Skin of body (tissue), 3 donors: ENCODE measurements at places on chromosomes 4 and X.

- DNase-seq, result no peak
Measured at GRCh38 chr4:48134081-48134480, at the start of gene TXK. Gene TXK (minus strand): TSS chr4:48134250. CDS start chr4:48134170, 80 bp downstream.

GRCh38 chr4:16265820-16266219 lies 39.5 kb upstream of the TAPT1 start:
- DNase-seq, result no peak

- no peak for DNase-seq
Measured at GRCh38 chrX:104428231-104428630, 137.8 kb upstream of the IL1RAPL2 start.

DNA sequence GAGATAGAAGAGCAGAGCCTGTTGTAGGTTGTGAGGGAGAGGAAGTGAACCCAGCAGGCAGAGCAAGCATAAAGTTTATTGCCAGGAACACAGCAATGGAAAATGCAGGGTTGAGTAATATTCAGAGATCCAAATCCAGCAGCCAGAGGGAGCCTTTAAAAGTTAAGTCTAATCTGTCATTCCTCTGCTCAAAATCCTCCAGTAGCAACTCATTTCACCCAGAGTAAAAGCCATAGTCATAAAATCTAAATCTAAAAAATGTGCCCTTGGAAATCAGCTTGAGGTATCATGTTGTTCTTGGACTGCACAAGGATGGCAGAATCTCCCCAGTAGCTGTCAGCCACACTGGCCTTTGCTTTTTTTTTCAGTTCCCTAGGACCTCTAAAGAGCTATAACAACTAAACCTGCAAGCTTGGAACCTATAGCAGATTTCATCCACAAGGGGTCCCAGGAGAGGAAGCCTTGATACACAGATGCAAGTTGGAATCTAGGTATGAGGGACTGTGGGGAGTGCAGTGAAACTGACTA lies 62.9 kb upstream of the FRAS1 start:
- no peak for DNase-seq

DNA sequence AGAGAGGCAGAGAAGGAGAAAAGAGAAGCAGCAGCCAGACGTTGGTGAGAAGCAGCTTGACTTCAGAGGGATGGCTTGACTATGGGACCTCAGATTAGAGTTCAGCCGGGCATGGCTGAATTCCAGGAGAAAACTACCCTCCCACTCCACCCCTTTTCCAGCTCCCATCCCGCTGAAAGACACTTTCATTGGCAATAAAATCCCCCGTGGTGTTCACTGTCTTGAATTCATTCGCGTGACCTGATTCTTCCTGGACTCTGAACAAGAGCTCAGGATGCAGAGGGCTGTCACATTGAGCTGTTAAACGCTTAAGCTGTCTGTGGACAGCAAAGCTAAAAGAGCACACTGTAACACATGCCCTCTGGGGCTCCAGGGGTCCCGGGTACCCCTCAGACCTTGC lies 1575.3 kb upstream of the AGA start:
- no peak for DNase-seq

DNA sequence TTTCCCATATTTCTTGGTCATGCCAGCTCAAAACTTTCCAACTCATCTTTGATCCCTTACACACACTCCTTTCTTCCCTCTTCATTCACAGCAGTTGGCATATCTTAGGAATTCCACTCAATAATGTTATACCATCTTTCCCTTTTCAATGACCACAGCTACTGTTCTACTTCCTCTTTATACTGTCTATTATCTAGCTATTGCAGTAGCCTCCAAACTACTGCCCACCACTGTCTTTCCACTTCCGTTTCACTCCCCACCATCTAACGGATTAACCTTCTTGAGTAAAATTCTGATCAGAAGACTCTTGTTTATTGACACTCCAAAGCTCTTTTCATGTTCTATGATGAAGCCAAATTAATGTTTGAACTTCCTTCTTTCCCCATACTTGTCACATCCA lies 55.8 kb downstream of the ADAMTS3 start:
- DNase-seq, result no peak

- DNase-seq, result no peak
Measured at GRCh38 chrX:43758044-43758443, 101.9 kb downstream of the MAOA start.
